NCI-H510A (cell line): ENCODE measurements at places on chromosomes 16 and 17.

- no peak for DNase-seq
Measured at GRCh38 chr16:50696575-50697420, 3.4 kb downstream of the NOD2 start.

GRCh38 chr17:74135391-74136167 lies 67.9 kb upstream of the RPL38 start:
- DNase-seq = no peak

DNA sequence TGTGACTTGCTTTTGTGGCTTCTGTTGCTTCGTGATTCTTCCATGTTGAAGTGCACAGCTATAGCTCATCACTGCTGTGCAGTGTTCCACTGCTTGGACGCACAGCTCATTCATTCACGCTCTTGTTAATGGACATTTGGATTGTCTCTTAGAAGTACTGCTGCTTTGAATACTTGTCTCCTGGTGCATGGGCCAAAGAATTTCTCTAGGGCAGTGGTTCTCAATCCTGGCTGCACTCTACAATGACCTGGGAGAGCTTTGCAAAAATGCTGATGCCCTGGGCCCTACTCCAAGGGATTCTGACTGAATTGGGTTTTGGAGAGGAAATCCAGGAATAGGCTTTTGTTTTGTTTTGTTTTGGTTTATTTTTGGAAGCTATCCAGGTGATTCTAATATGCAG lies 20.0 kb downstream of the CCL17 start:
- DNase-seq = no peak

DNA sequence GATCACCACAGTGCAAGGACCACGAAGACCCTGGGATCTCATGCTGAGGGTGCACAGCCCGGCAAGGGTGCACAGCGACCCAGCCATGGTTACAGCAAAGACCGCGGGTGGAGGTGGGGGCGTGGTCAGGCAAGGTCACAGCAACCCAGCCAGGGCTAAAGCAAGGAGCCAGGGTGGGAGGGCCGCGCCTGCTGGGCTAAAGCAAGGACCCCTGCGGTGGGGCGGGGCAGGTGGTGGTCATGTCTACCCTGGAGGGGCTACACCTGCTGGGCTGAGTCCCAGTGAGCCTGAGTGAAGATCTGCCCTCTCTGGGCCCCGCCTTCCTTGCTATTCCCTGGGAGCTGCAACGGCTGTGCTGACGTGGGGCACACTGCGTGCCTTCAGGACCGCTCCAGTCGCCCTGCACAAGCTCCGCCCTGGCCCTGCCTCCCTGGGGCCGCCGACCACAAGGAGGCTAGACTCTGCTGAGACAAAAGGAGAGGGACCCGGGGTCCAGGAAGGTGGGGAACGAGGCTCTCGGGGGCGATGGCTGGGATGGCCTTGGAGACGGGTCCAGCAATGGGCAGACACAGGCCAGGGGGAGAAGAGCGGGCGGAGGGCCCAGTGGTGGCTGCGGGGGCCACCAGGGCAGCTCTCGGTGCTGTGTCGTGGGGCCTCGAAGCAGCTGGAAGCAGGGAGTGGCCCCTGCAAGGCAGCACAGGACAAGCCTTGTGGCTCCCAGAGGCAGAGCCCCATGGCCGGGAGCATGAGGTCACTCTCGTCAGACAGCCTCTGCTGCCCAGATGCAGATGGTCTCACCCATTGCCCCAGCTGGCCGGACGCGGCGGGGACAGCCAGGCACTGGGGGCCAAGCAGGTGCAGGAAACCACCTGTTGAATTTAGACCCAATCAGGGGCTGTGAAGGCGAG lies 52.8 kb downstream of the CBFA2T3 start:
- DNase-seq = no peak

- DNase-seq = no peak
Measured at GRCh38 chr17:77493238-77493820, 352.6 kb downstream of the SEC14L1 start.

- DNase-seq = no peak
Measured at GRCh38 chr17:40015998-40016985, 1.1 kb downstream of the CSF3 start.

- DNase-seq = no peak
Measured at GRCh38 chr17:17467016-17467415, 9.8 kb upstream of the MED9 start.

DNA sequence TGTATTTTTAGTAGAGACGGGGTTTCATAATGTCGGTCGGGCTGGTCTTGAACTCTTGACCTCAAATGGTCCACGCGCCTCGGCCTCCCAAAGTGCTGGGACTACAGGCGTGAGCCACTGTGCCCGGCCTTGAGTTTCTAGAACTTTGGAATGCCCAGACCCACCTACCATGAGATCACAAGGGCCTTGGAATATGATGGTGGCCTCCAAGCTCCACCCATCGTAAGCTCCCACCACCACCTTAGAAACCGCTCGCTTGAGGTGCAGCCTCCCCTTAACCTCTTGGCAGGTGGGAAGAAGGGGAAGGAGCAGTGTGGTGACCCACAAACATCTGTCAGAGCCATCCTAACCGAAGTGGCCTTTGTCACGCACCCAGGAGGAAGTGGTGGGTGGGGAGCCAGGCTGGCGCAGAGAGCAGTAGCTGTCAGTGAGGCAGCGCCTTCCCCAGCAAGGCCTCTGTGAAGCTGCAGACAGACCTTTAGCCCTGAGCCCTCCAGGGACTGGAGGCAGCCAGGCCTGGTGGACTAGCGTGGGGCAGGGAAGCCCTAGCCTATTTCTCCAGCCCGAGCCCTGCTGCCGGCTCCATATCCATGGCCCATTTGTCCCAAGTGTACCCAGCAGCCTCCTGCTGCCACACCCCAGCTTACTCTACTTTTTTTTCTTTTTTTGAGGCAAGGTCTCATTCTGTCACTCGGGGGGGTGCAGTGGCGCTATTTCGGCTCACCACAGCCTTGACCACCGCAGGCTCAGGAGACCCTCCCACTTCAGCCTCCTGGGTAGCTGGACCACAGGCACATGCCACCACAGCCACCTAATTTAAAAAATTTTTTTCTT lies 13.1 kb upstream of the SEPHS2 start:
- DNase-seq = no peak

DNA sequence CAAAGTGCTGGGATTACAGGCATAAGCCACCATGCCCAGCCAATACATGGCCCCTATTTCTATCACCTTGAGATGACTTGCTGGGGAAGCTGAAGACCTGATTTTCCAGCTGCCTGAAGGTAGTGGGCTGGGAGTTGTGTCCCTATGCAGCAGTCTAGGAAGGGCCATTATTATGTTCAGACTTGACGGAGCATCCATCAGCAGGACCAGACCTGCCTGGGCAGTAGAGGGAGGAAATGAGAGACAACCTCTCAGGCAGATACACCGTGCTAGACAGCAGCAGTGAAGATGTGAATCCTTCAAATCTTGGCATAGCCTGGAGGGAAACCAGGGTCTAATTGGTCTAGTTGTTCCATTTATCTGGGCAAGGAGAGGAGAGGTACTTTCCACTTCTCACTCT lies 35.6 kb upstream of the PHOSPHO1 start:
- DNase-seq = no peak

DNA sequence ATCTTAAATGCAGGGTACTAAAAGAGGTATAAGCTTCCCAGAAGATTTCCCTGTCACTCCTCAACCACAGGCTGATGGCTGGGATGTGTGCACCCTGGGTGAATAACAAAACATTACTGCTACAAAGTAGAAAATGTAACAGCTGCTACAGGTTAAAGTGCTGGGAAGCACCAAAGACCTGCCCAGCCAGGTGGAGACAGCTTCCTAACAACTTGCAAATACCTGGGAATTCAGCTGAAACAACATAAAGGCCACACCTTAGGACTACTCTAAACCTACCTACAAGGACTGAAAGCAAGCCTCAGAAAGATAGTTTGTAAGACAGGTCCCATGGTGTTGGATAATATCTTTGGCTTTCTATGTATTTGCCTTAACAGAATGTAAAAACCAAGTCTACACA lies 118.5 kb downstream of the CEP112 start:
- DNase-seq = no peak

- no peak for DNase-seq
Measured at GRCh38 chr17:68910251-68910705, 44.9 kb downstream of the ABCA8 start.

GRCh38 chr17:4584101-4584916 lies at the start of gene SMTNL2:
Gene SMTNL2, plus strand, starts transcription at chr17:4584529. Its CDS starts 77 bp downstream, at chr17:4584606.
- DNase-seq = no peak

DNA sequence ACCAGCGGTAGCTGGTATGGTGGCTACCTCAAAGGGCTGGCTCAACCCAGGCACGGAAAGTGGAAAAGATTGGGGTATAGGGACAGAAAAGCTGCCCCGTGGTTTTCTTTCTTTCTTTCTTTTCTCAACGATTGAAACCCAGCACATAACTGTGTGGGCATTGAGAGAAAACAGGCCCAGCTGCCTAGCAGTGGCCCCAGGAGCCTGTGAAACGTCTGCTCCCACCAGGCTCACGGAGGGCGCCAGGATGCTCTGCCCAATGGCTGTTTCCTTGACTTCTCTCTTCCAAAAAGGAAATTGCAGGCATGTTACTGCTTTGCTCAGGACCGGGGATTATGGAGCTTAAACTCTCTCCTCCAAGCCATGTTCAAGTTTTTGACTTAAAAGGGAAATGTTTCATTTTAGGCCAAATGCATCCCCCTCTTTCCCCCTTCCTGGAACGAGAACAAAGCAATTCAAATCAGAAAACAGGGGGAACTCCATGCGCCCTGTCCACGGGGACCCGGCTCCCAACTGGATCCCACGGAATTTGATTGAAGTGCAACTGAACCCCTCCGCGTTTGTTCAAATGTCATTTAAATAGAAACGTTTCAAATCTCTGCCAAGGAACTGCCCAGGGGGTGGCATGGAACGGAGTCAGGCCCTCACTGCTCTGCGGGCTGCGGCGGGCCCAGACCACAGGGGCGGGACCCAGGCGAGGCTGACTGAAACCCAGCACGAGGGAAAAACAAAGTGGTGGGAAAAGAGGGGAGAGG lies 133.5 kb downstream of the RGS9 start:
- DNase-seq = no peak

DNA sequence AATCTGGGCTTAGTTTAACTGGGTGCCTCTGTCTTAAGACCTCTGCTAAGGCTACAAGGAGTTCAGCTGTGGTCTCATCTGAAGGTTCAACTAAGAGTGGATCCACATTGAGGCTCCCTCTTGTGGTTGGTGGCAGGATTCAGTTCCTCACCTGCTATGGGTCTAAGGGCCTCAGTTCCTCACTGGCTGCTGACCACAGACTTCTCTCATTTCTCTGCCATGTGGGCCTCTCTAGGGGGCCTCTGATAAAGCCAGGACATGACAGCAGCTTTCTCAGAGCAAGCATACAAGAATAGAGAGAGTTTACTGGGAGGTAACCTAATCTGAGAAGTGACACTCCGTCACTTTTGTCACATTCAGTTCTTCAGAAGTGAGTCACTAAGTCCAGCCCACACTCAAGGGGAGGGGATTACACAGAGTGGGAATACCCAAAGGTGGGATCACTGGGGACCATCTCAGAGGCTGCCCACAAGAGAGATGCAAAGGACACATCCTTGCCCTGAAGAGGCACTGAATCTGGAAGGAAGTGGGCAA lies 19.2 kb upstream of the ABAT start:
- no peak for DNase-seq

DNA sequence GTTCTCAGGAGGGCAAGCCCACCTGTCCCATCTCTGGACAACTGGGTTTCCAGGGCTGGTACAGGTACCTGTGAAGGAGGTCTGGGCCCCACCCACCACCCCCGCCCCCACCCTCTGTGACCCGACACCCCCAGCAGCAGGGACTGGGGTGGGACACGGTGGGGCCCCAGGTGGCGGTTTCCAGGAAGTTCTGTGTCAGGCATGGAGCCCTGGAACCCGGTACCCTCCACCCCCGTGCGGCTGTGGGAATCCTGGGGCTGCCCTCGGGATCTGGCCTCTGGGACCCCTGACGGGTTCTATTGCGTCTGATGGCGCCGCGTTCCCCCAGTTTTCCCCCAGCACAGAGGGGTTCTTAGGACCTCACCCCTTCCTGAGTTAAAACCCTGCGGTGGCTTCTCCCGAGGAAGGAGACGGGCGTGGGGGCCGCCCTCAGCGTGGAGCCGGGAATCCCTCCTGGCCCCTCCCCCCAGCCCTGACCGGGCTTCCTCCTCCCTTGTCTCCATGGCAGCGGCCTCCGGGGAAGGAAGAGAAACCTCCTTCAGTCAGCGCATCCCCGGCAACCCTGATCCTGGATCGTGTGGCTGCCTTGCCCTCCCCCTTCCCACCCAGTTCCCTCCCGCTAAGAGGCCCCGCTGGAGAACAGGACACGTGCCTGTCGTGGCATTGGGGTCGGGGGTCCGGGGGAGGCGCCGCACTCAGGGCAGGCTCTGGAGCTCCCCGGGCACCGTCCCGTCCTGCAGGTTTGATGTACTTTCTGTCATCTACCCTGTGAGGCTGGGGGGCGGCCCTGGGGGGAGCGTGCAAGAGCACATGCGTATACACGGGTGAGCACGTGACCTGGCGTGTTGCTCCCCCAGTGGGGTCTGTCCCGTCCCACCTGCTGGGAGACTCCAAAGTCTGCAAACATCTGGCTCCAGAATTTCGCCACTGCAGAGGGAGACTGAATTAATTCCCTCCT lies 30.3 kb downstream of the CACNA1H start:
- no peak for DNase-seq

GRCh38 chr16:25291580-25291979 lies 33.9 kb upstream of the ZKSCAN2 start:
- DNase-seq = no peak

GRCh38 chr16:84072014-84072413 lies 29.4 kb upstream of the SLC38A8 start:
- no peak for DNase-seq

DNA sequence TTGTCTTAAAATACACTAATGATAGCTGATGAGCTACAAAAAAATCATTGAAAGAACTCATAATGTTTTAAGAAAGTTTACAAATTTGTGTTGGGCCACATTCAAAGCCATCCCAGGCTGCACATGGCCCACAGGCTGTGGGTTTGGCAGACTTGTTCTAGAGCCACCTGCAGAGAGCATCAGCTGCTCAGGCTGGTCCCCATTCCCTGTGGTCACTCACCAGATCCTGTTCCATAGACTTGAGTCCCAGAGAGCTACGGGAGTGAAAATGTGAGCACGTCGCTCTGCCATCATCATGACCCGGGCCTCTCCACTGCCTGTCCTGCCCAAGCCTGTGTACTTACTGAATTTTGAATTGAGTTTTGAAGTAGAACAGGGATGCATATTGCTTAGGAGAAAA lies 6.9 kb downstream of the SLC26A11 start:
- DNase-seq = no peak

GRCh38 chr16:89641458-89642119 lies 15.9 kb downstream of the CHMP1A start:
- no peak for DNase-seq

- DNase-seq = no peak
Measured at GRCh38 chr17:56890906-56891674, 22.8 kb downstream of the TRIM25 start.

DNA sequence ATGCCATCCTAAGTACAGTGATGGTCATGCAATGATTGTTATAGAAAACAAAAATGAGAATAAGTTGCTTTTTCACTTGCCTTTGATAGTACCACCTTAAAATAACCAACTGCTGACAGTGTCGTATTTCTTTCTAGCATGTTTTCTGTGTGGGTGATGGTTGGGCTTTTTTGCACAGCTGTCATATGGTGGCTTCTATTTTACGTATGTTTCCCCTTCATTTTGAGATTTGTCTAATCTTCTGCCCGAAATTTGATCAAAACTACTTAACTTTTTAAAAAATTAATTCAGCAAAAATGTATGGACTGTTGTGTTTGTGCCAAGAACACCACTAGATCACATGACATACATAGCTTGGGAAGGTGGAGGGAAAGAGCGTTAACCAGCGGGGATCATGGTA lies 90.7 kb downstream of the CLEC16A start:
- DNase-seq = no peak
